Karpas-422 (cell line): ENCODE measurements at places on chromosomes 11 and 22. TPM values are rescaled to one million over a fixed set of nuclear protein-coding genes. Genes with fewer than 3 reads are reported as not detected.

The ME3 gene
- 1.3 TPM in 1 of 2 replicates, not detected in the other for total RNA-seq

The ACTN3 gene
- not detected in 2 replicates for total RNA-seq

The BBOX1 gene
- not detected in 2 replicates for total RNA-seq

The MRGPRX2 gene
- total RNA-seq = not detected in 2 replicates

DNA sequence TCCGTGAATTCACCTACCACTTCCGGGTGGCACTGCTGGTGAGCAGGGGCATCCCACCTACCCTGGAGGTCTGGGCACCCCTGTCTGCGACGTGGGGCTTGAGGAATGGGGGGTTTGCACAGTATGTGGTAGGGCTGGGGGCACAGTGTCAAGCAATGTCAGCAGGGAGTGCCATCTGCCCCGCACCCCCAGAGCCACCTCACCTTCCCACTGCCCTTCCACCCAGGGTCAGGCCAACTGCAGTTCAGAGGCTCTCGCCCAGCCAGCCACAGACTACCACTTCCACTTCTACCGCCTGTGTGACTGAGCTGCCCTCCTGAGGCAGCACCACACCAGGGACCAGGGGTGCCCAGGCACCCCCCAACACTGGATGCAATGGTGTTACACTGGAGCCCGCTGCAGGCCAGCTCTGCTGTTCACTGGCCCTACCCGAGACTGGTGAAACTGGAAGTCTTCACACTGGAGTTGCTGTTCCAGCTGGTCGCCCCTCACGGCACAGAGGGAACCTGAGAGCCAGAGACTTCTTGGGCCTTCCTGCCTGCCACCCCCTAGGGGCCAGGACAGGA lies 6.5 kb downstream of the TMEM258 start:
- H3K4me3 ChIP-seq = no peak overlapping the region
- H3K27me3 ChIP-seq = no peaks in the 10 kb centered on the region
- no peak overlapping the region for H3K27ac ChIP-seq
- peaks cover 21% of the 10 kb centered on the region for H3K36me3 ChIP-seq
- DNase-seq = no peak

The VWCE gene
- total RNA-seq = 0.07 and 0.32 TPM in 2 replicates

DNA sequence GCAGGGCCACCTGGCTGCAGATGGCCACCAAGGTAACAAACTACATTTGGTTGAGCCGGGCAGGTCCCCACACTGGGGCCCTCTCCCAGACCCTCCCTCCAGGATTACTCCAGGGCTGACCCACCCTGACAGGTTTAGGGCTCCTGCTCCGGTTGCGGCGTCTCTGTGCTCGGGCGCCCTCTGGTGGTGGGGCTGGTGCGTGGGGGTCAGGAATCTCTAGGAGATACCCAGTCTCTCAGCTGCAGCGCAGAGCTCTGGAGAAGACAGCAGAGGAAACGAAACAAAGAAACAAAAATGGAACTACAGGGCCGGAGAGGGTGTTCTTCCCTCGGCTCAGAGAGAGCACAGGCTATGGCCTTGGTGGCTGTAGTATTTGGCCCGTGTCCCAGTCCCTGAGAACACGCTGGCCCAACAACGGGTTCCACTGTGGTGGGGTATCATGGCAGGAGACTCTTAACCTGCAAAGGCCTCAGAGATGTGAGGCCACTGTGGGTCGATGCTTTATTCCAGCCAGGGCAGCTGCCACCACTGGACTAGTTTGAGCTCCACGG lies 2.4 kb downstream of the C11orf96 start:
- no peaks in the 10 kb centered on the region for H3K27me3 ChIP-seq
- H3K27ac ChIP-seq = no peak overlapping the region
- H3K4me3 ChIP-seq = no peak overlapping the region
- H3K36me3 ChIP-seq = no peaks in the 10 kb centered on the region

- no peaks in the 10 kb centered on the region for H3K27me3 ChIP-seq
- H3K36me3 ChIP-seq = no peaks in the 10 kb centered on the region
- peaks cover 61% of the 10 kb centered on the region for H3K4me1 ChIP-seq
- H3K4me3 ChIP-seq = no peak overlapping the region
- DNase-seq = no peak
Observed at GRCh38 chr22:23073526-23074229, 3.4 kb downstream of the GNAZ start.

The OR4S1 gene
- total RNA-seq = not detected in 2 replicates

GRCh38 chr11:115238791-115239190 lies 265.4 kb downstream of the CADM1 start:
- H3K4me1 ChIP-seq = no peaks in the 10 kb centered on the region
- no peak for DNase-seq
- H3K27ac ChIP-seq = no peak overlapping the region

The DNAJB7 gene
- total RNA-seq = not detected in 2 replicates

DNA sequence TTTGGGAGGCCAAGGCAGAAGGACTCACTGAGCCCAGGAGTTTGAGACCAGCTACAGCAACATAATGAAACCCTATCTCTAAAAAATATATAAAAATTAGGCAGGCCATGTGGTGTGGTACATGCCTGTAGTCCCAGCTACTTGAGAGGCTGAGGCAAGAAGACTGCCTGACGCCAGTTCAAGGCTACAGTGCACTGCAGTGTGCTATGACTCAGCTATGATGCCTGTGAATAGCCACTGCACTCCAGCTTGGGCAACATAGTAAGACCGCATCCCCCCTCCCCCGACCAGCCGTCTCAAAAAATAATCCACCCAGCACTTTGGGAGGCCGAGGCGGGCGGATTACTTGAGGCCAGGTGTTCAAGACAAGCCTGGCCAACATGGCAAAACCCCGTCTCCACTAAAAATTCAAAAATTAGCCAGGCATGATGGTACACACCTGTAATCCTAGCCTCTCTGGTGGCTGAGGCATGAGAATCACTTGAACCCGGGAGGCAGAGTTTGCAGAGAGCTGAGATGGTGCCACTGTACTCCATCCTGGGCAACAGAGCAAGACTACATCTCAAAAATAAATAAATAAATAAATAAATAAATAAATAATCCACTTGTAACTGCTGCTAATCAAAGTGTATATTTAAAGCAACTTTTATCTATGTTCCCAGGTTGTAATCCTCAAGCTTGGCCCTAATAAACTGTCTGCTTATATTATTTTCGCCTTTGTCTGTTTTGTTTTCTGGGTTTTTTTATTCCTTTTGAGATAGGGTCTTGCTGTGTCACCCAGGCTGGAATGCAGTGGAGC lies 7.8 kb downstream of the HPS5 start:
- H3K4me1 ChIP-seq = peaks cover 36% of the 10 kb centered on the region
- no peak for DNase-seq
- H3K27ac ChIP-seq = no peak overlapping the region
- H3K36me3 ChIP-seq = peaks cover 51% of the 10 kb centered on the region

GRCh38 chr11:115585361-115586024 lies 81.3 kb upstream of the CADM1 start:
- H3K27ac ChIP-seq = no peak overlapping the region
- H3K4me3 ChIP-seq = no peak overlapping the region
- DNase-seq = no peak
- no peaks in the 10 kb centered on the region for H3K4me1 ChIP-seq

The TTC17 gene
- 128 and 154 TPM in 2 replicates for total RNA-seq

- 0 out of 2 replicates have a peak, but pooled peaks cover 4% of the 10 kb centered on the region for H3K27me3 ChIP-seq
- H3K36me3 ChIP-seq = no peaks in the 10 kb centered on the region
- no peak for DNase-seq
- no peak overlapping the region for H3K27ac ChIP-seq
- H3K4me3 ChIP-seq = no peak overlapping the region
- H3K4me1 ChIP-seq = no peaks in the 10 kb centered on the region
Observed at GRCh38 chr11:17443000-17443399, 33.6 kb downstream of the ABCC8 start.

The CASP1 gene
- total RNA-seq = 3.9 and 8.0 TPM in 2 replicates

The EIF4ENIF1 gene
- total RNA-seq = 25.4 and 36.1 TPM in 2 replicates

DNA sequence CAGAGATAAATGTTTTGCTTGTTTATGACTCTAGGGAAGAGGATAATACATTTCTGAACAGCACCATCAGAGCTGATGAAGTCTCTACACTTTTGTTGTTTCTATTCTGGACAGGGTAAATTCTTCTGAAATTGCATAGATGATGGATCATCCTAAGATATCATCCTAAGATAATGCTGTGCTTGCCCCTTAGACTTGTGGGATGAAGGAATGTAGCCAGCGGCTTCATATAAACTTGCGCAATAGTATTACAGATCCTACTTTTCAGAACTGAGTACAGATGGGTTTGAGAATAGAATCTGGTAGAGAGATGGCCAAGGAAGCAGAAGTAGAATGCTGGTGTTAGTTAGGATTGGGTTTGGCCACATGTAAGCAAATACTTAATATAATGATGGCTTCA lies 61.0 kb downstream of the NCAM1 start:
- H3K27ac ChIP-seq = no peak overlapping the region
- no peaks in the 10 kb centered on the region for H3K36me3 ChIP-seq

DNA sequence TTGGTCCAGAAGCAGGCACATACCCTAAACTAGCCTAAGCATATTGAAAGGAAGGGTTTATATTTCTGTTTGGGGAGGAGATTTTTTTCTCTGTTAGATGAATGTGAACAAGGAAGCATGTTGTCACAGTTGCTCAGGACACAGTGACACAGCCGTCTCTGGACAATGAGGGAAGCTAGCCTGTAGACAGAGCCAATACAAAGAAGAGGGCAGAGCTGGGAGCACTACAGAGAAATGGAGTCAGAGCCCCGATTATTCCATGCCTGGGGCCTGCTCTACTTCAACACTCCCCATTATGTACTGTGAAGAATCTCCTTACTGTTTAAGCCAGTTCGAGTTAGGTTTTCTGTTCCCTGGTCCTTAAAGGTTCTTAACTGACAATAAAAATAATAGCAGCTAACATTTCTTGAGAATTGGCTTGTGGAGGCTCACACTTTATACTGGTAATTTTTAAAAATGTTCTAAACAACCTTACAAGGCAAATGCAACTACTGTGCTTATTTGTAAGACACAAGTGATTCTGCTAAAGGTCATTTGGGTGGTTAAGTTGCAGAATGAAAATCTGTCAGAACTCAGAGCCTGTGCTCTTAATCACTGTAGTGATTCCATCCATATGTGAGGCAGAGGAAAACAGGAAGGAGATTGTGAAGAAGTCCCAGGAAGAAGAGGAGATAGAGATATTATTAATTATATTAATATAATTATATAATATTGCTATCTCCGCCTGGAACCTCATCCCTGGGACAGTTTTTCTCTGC lies 58.8 kb upstream of the RRAS2 start:
- no peak overlapping the region for H3K4me3 ChIP-seq
- no peaks in the 10 kb centered on the region for H3K27me3 ChIP-seq
- no peaks in the 10 kb centered on the region for H3K4me1 ChIP-seq
- no peak for DNase-seq

The F2 gene
- total RNA-seq = not detected in 2 replicates

DNA sequence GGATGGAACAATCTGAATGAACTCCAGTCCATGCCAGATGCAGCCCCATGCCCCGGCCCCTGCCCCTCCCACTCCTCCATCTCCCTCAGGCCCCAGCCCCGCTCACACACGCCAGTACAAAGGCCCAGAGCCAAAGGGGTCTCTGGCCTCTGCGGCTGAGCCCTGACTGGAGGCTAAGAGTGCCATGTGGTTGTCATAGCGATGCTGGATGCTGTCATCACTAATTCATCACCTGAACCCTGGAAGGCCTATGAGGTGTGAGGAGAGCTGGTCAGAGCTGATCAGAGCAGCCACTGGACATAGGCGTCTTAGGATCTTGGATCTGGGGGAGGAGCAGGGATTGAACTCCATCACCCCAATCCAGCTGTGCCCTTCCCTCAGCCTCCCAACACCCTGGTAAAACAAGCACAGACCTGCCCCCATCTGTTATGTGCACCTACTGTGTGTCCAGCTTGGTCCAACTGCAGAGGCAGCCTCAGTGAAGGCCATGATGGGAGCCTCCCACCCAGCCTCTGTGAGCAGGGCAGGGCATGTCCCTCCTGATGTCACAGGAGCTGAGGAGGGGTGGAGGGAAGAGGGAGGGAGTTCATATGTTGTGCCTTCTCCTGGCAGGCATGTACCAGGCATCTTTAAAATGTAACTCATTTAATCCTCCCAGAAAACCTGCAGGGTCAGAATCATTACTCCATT lies 16.7 kb downstream of the PDE2A start:
- H3K27ac ChIP-seq = no peak overlapping the region
- no peak for DNase-seq
- no peaks in the 10 kb centered on the region for H3K36me3 ChIP-seq
- H3K4me1 ChIP-seq = no peaks in the 10 kb centered on the region
- no peak overlapping the region for H3K4me3 ChIP-seq

GRCh38 chr11:75767228-75767572 lies 1.4 kb upstream of the DGAT2 start:
- no peaks in the 10 kb centered on the region for H3K27me3 ChIP-seq
- H3K27ac ChIP-seq = no peak overlapping the region
- no peak for DNase-seq
- no peaks in the 10 kb centered on the region for H3K36me3 ChIP-seq
- no peak overlapping the region for H3K4me3 ChIP-seq

GRCh38 chr11:58919561-58919960 lies 19.7 kb upstream of the GLYATL1 start:
- no peaks in the 10 kb centered on the region for H3K36me3 ChIP-seq
- H3K4me3 ChIP-seq = no peak overlapping the region
- H3K27me3 ChIP-seq = no peaks in the 10 kb centered on the region; the same call in 1 of the 2 replicates
- no peak for DNase-seq
- H3K4me1 ChIP-seq = peaks cover 20% of the 10 kb centered on the region

The SEC14L6 gene
- not detected in 2 replicates for total RNA-seq

GRCh38 chr11:106208760-106209159 lies 131.3 kb downstream of the AASDHPPT start:
- DNase-seq = no peak
- H3K27ac ChIP-seq = no peak overlapping the region

DNA sequence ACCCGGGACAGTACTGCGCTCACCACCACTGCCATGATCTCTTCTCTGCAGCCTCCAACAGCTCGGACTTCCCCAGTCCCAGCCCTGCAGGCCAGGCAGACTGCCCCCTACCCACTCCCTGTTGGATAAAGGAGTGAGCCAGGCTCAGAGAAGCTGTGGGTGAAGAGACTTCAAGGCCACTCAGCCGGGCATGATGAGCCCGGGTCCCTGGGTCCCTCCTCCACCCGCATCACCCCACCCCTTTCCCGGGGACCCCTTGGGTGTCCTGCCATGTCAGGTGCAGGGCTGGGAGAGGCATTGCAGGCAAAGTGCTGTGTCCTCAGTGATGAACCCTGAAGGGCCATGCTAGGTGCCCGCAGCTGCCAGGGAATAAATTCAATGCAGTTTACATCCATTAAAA lies 14.5 kb downstream of the LSP1 start:
- H3K27ac ChIP-seq = no peak overlapping the region
- DNase-seq = no peak
- no peaks in the 10 kb centered on the region for H3K27me3 ChIP-seq
- H3K4me3 ChIP-seq = no peak overlapping the region
- H3K4me1 ChIP-seq = peaks cover 13% of the 10 kb centered on the region

The MRGPRX3 gene
- total RNA-seq = not detected in 2 replicates

The RAB38 gene
- total RNA-seq = 0.97 and 2.6 TPM in 2 replicates

The CAVIN3 gene
- total RNA-seq = not detected in 2 replicates

GRCh38 chr11:32396331-32396730 lies 39.0 kb downstream of the WT1 start:
- no peak for DNase-seq
- no peaks in the 10 kb centered on the region for H3K27me3 ChIP-seq
- H3K27ac ChIP-seq = no peak overlapping the region
- no peaks in the 10 kb centered on the region for H3K36me3 ChIP-seq
- no peak overlapping the region for H3K4me3 ChIP-seq

- H3K4me1 ChIP-seq = no peaks in the 10 kb centered on the region
- H3K36me3 ChIP-seq = no peaks in the 10 kb centered on the region
- H3K27ac ChIP-seq = no peak overlapping the region
- H3K4me3 ChIP-seq = no peak overlapping the region
Observed at GRCh38 chr11:1546077-1546535, 26.0 kb downstream of the DUSP8 start.
